MCF 10A (cell line): ENCODE measurements at places on chromosomes 5 and 9. TPM values are rescaled to one million over a fixed set of nuclear protein-coding genes. Genes with fewer than 3 reads are reported as not detected.

- H3K4me3 ChIP-seq: no peak overlapping the region
- no peaks in the 10 kb centered on the region for H3K27me3 ChIP-seq
- no peak for DNase-seq
- no peaks in the 10 kb centered on the region for H3K4me1 ChIP-seq
- H3K36me3 ChIP-seq: no peaks in the 10 kb centered on the region
Measured at GRCh38 chr5:74587300-74587699, 53.2 kb downstream of the ENC1 start.

Gene IL13
- not detected in 2 replicates for total RNA-seq

GRCh38 chr9:115204904-115205453, 87.0 kb upstream of the TNC start:
- no peaks in the 10 kb centered on the region for H3K36me3 ChIP-seq
- no peak overlapping the region for H3K4me3 ChIP-seq
- peak overlapping the region; percentile 44 for H3K27ac ChIP-seq
- peaks cover 35% of the 10 kb centered on the region for H3K4me1 ChIP-seq

Gene SH2D3C
- total RNA-seq: not detected in 2 replicates

Gene ZFP37
- total RNA-seq: 3.5 and 4.0 TPM in 2 replicates

DNA sequence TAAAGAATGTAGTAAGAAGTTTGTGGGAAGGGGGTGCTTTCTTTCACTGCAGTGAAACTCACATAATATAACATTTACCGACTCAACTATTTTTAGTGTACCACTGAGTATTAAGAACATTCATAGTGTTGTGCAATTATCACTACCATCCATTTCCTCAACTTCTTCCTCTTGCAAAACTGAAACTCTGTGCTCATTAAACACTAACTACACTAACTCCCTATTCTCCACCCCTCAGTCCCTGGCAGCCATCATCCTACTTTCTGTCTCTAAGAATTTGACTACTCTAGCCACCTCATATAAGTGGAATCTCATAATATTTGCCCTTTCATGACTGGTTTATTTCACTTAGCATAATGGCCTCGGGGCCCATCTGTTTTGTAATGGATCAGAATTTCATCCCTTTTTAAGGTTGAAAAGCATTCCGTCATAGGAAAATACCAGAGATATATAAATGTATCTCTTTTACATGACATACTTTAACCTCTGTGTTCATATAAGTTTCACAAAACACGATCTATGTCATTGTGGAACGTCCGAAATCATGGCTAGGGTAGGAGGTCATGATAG, 56.3 kb upstream of the DIRAS2 start:
- H3K27me3 ChIP-seq: peaks cover 64% of the 10 kb centered on the region
- DNase-seq: no peak
- H3K36me3 ChIP-seq: no peaks in the 10 kb centered on the region
- no peak overlapping the region for H3K4me3 ChIP-seq

- H3K36me3 ChIP-seq: no peaks in the 10 kb centered on the region
- H3K27ac ChIP-seq: no peak overlapping the region
- no peak overlapping the region for H3K4me3 ChIP-seq
Measured at GRCh38 chr5:116810951-116811350, 236.3 kb upstream of the SEMA6A start.
